ENCODE measurements at places on chromosomes 13 and 19.
A peak's percentile ranks its signal among the peaks of the same experiment; 100 is the strongest.

DNA sequence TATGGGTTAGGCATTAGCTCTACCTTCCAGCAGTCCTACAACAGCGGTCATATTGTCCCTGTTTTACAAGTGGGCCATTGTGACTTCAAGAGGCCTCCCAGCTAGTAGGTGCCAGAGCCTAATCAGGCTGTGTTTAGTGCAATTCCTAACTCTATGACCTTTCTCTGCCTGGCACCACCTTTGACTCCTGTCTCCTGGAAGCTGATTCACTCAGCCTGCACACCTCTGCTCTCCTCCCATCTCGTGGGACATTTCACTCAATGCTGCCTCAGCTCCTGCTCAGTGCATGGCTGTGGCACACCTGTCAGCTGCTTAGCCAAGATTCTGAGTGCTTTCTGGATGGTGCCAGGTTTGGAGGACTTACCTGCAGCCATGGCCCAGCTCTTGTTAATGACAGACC lies 9.5 kb upstream of the GJB6 start:
- no peak for DNase-seq

- no peak for DNase-seq
These were observed 9.7 kb downstream of the HSD17B14 start for GRCh38 chr19:48826606-48827020.

- DNase-seq = peak; percentile 58
These were observed 643 bp downstream of the SLC7A1 start for GRCh38 chr13:29594710-29595379.

DNA sequence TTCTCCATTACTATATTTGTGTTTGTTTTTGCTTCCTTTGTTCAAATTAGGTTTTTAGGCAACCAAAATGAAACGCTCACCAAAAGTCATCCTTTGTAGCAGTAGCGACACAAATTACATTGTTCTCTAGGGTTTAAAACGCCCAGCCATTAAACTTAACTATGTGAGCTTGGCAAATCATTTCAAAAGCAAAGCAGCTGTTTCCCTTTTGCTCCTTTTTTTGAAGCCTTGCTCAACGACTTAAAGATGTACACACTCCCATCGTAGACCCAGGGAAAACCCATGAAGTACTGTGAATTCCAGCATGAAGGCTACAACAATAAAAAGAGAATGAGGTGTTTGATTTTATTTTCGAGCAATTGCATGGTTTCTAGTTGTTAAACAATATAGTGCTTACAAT lies 106.7 kb downstream of the RAP2A start:
- DNase-seq = no peak

GRCh38 chr13:29438769-29439168 lies 156.7 kb downstream of the SLC7A1 start:
- DNase-seq = no peak

DNA sequence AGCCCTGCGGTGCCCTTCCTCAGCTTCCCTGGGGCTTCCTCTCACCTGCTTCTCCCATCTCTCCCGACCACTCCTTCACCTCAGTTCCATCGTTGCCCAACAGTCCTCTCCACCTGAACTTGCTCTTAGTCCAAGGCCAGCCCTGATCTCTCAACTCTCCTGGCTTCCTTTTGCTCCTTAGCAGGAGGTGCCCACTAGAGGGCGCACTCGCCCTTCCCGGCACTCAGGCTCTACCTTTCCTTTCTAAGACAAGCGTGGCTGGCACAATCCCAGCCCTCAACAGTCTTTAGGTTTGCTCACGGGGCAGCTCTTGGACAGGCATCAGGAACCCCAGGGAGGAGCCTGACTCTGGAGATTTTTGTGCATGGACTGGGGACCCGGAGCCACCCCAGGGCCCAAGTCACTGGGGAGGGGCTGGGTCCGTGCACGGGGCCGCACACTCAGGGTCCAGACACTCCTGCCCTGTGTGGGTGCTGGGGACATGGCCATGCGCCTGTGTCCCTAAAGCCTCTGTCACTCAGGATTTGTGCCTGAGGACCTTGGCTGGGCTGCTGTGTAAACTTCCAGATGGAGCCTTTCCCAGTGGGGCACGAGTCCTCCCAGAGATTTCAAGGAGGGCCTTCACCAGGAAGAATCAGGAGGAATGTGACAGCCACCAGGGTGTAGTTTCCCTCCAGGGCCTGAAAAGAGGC lies 12.1 kb upstream of the CEACAM8 start:
- peak; percentile 33 for DNase-seq

- peak; percentile 74 for DNase-seq
These were observed at the start of gene GRAMD1A for GRCh38 chr19:34999498-35000337. GRAMD1A (plus strand) TSS chr19:35000323; CDS start chr19:35000479, 156 bp downstream.

GRCh38 chr13:109857803-109858202 lies 71.4 kb upstream of the IRS2 start:
- no peak for DNase-seq

GRCh38 chr19:6767357-6768235 lies at the start of gene SH2D3A:
SH2D3A (minus strand) TSS chr19:6767435; CDS start chr19:6763748, 3,687 bp downstream.
- DNase-seq = peak; percentile 97

DNA sequence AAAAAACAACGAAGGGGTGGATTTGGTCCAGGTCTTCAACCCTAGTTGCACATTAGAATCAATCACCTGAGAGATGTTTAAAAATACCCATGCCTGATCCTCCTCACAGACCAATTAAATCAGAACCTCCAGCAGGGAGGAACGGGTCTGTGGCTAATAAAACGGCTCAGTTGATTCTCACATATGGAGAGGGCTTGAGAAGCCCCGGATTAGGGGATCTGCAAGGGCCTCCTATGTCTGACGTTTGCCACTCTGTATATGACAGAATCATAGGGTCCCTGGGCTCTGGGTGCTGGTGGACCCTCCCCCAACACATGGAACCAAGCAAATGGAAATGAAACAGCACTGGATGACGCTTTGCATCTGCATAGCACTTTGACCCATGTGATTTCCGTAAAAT lies 36.7 kb upstream of the C13orf42 start:
- no peak for DNase-seq

All from CD4-positive, alpha-beta T cell treated with Interferon alpha-2 for 1 hour (primary cell).